ENCODE measurements at places on chromosomes 11 and 22.

- DNase-seq = no peak
These were observed 163.6 kb downstream of the GRIK4 start for GRCh38 chr11:120675171-120675570.

DNA sequence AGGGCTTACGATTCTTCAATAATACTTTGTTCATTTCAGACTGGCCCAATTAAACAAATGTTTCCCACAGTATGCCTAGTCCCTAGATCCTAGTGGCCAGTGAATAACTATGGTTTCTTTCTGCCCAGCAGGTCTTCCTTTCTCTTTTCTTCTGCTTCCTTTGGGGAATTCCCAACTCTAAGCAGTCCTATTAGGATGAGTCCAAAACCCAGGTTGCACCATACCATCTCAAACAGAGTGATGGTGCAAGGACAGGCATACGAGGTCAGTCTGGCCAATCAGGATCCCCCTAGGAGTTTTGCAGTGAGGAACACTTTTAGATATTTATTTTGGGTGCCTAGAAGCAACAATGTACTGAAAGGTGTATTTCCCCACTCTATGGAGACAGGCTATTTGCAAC is 41.4 kb upstream of the CCDC34 start:
- no peak for DNase-seq

DNA sequence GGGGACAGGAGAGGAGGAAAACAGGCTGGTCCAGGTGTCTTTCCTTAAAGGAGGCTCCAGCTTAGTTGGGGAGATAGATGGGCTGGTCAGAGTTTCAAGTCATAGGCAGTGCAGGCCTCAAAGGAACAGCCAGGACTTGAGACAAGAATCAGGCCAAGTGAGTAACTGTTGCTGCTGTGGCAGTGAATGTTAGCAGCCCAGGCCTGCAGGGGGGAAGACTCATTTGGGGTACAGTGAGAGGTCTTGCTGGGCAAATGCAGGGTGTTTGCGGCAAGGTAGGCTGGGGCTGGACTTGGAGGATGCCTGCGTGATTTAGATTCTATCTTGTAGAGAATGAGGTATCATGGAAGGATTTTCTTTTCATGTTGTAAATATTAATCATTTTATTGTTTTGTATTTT is 24.1 kb downstream of the PTPRJ start:
- DNase-seq = no peak

DNA sequence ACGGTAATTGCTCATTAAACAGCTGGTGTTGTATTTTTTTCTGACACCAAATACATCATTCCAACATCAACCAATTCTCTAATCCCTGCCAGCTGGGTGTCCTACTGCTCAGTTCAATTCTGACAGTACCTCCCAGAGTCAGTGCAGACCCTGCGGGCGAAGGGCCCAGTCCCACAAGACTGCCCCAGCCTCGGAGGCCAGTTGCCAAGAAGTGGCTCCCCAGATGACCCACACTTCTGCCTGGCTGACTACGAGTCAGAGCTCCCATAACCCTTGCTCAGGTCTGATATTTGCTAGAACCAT is 147.2 kb downstream of the CTTN start:
- no peak for DNase-seq

DNA sequence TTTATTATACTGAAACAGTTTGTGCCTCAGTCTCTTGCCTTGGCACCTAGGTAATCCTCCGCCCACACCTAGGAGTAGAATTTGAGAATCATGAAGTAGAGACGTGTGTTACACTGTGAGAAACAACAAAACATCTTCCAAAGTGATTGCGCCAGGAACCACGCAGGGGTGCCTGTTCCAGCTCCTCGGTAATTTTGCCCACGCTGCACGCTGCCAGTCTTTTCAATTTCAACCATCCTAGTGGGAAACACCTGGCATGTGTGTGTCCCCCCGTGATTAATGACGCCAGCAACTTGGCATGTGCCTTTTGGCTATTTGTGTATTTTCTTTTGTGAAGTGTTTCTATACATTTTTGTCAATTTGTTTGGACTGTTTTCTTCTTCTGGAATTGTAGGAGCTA is 919.1 kb downstream of the BRD1 start:
- no peak for DNase-seq

All from T-helper 2 cell treated with Interferon-gamma antibody and Interleukin-4, amounts not matched to agents 5 μg/mL and 100 μg/mL, for 36 hours (primary cell).